ENCODE measurements at places on chromosomes 12 and 14.

DNA sequence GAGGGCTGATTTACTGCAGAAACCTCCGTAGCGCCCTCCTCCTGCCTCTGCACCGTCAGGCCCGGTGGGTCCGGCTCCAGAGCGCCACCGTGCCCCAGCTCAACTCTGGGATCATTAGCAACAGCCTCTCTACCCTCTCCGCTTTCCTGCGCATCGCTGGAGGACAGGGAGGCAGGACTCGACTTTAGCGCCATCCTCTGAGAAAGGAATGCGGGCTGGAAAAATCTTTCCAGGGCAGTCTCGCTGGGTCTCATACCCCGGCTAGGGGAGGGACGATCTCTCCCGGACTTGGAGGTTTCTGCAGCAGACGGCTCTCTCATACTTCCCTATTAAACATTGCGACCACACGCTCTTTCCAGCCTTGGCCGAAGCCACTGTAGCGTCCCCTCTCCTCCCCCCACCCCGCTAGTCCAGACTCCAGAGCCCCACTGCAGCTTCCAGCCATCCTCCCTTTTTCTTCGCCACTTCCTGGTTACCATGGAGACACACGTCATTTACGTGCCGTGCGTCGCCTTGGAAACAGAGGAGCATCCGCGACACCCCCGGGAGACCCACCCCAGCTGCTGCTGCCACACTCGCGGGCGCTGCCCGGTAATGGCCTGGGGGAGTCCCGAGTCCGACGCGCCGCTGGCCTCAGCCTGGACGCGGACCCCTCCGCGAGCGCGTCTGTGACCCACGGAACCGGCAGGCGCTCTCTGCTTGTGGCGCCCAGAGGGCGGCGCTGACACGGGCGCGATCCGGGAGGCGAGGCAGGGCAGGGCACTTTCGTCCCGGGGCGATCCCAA, at the start of gene CCDC184:
CCDC184 (plus strand) TSS at position 554 of the 785 bp plus-strand sequence. CDS start 479 bp downstream, outside the sequence.
- DNase-seq, result peak; percentile 64

DNA sequence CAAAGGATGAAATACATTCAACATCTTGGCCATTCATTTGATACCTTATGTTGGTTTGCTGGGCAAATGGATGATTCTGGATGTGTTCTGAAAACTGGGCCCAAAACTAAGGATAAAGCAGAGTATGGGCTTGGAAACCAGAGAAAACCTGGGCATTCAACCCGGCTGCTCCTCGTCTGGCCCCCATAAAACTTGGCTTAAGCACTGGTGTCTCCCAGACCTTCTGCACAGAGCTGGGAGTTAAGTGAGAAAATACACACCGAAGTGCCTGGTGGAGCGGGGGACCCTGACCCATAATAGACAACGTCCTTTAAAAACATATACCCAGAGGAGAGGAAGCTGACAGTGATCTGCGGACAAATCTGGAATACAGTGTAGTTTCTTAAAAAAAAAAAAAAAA, 112.5 kb downstream of the FOXN3 start:
- no peak for DNase-seq

- peak; percentile 78 for DNase-seq
These were observed 9.5 kb upstream of the CSAD start for GRCh38 chr12:53190108-53190729.

- DNase-seq, result no peak
These were observed 24.6 kb upstream of the FSCB start for GRCh38 chr14:44531658-44532057.

DNA sequence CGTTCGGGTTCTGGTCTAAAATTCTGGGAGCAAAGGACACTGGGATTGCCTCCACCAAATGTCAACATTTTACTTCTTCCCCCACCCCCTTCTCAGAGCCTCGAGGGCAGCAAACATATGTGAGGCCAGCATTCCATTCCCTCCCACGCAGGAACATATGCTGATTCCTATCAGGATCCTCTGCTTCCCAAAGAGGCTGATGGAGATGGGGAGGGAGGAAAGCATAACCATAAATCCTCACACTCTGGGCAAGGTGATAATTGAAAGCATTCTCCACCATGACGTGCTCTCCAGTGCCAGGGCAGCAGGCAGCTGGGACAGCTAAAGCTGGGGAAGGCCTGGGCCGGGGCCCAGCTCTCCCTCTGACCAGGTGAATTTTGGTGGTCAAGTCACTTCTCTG, 395.0 kb downstream of the ZFP36L1 start:
- DNase-seq, result no peak

- no peak for DNase-seq
These were observed 96.1 kb downstream of the SCN8A start for GRCh38 chr12:51687177-51687576.

- no peak for DNase-seq
These were observed 45.9 kb upstream of the CNOT2 start for GRCh38 chr12:70197345-70197744.

DNA sequence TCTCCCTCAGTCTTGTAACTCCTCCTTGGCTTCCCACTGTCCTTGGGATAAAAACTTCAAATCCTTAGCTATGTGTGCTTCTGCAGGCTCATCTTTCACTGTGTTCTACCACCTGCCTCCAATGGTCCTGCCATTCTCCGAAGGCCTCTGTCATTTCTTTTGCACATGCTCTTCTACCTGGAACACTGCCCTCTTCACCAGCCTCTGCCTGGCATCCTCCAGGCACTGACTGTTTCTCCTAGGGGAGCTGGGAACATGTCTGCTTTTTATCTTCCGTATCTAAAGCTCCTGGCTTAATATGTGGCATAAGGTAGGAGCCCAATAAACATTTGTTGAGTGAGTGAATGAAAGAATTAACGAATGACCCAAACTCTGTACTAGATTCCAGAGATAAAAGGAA, 603.3 kb upstream of the TMEM132C start:
- no peak for DNase-seq
